SJCRH30 (cell line): ENCODE measurements at places on chromosomes 13 and 19. TPM values are rescaled to one million over a fixed set of nuclear protein-coding genes. Genes with fewer than 3 reads are reported as not detected.

GRCh38 chr19:55058781-55059610 is 4.0 kb downstream of the RDH13 start:
- H3K4me3 ChIP-seq, result no peak overlapping the region
- DNase-seq, result no peak
- H3K36me3 ChIP-seq, result peaks cover 38% of the 10 kb centered on the region
- no peak overlapping the region for H3K27ac ChIP-seq
- H3K27me3 ChIP-seq, result no peaks in the 10 kb centered on the region

The ZNF471 gene
- total RNA-seq, result 2.5 and 3.4 TPM in 2 replicates

DNA sequence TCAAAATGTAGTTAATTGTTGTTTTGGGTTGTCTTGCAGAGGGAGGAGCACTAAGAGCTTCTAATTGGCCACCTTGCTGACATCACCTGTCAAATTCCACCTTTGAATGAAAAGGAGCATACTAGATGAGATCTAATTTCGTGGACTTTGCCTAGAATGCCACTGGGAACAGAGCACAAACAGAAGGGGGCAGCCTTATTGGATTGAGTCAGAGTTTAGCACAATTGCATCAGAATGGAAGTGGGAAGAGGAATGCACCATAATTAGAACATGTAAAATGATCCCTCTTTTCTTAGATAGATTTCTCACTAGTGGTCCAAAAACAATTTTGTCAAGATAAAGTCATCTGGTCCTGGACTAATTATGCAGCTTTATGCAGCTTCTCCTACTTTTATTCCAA is 1552.2 kb downstream of the PCDH9 start:
- H3K4me3 ChIP-seq, result no peak overlapping the region
- no peak overlapping the region for H3K27ac ChIP-seq
- H3K36me3 ChIP-seq, result no peaks in the 10 kb centered on the region

GRCh38 chr13:113065406-113066141 is 40.0 kb upstream of the F7 start:
- DNase-seq, result no peak
- H3K27ac ChIP-seq, result no peak overlapping the region
- no peaks in the 10 kb centered on the region for H3K4me1 ChIP-seq
- H3K4me3 ChIP-seq, result no peak overlapping the region
- no peaks in the 10 kb centered on the region for H3K36me3 ChIP-seq

DNA sequence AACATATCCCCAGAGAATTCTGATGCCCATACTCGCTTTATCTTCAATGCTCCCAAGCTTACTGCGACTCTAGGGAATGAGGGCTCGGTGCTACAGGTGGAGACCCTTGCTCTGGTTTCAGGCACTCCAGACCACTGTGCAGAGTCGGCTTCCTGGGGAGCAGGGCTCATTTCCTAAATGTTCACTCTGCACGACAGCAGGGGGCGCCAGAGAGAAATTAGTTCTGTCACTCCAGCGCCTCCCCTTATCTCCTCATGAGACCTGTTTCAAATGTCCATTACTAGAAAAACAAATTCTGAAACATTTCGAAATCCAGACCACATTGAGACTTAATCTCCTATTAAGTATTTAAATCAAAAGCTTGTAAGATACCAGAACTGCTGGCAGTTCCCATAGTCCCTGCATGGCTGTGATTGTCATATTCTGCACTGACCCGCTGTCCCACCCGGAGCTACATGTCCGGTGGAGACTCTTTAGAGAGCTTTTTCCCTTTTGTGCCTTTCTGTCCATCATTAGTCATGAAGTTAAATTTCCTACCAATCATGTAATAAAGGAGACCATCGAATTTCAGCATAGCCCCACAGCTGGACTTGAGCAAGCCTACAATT is 22.4 kb downstream of the EPSTI1 start:
- H3K36me3 ChIP-seq, result no peaks in the 10 kb centered on the region
- H3K4me1 ChIP-seq, result peaks cover 4% of the 10 kb centered on the region
- H3K27ac ChIP-seq, result no peak overlapping the region

DNA sequence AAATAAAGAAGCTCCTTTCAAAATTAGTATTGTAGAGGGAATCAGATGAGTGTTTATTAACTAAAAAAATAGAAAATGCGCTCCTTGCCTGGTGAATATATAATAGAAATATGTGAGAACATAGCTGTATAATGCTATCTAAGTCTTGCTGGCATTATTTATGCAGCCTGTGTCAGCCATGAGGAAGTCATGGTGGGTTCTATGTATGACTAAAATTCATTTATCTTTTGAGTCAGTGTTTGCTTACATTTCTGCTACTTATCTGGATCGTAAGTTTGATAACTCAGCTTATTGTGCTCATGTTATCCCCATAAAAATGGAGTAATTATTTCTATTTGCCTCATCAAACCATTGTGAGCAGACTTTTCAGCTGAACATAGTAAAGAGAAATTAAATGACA is 449.3 kb downstream of the OXGR1 start:
- no peaks in the 10 kb centered on the region for H3K4me1 ChIP-seq
- H3K36me3 ChIP-seq, result no peaks in the 10 kb centered on the region
- DNase-seq, result no peak
- H3K27me3 ChIP-seq, result no peaks in the 10 kb centered on the region
- H3K27ac ChIP-seq, result no peak overlapping the region

GRCh38 chr13:94656766-94657165 is 55.1 kb downstream of the GPR180 start:
- H3K27me3 ChIP-seq, result no peaks in the 10 kb centered on the region; the same call in 1 of the 2 replicates
- no peak overlapping the region for H3K27ac ChIP-seq
- no peaks in the 10 kb centered on the region for H3K36me3 ChIP-seq
- H3K4me3 ChIP-seq, result no peak overlapping the region
- DNase-seq, result no peak

DNA sequence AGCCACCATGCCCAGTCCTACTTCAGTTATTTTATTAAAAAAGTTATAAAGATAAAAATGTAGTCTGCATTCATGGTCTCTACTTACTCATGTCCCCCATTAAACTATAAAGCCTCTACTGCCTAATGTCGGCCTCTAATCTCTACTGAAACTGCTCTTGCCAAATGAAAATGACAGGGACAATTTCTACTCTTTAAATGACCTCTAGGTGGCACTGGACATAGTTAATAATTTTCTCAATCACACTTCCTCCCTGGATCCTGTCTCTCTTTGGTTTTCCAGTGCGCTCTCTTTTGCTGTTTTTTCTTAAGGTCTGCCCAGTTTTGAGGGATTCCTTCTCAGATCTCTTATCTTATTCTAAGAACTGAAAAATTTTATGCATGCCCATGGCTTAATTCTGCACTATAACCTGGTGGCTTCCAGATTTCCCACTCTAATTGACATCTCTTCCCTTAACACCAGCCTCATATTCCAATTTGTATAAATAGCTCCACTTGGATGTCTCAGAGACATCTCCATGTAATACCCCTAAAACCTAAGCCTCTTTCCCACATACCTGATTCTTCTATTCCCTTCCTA is 54.3 kb downstream of the MTMR6 start:
- no peak overlapping the region for H3K4me3 ChIP-seq
- no peaks in the 10 kb centered on the region for H3K36me3 ChIP-seq
- DNase-seq, result peak; percentile 68

GRCh38 chr19:17303940-17304267 is 679 bp upstream of the ABHD8 start:
- H3K4me1 ChIP-seq, result peaks cover 13% of the 10 kb centered on the region; the same call in 1 of the 2 replicates
- H3K27ac ChIP-seq, result peak overlapping the region; percentile 83
- peak overlapping the region; percentile 83 for H3K4me3 ChIP-seq
- no peaks in the 10 kb centered on the region for H3K27me3 ChIP-seq
- no peaks in the 10 kb centered on the region; the same call in 1 of the 2 replicates for H3K36me3 ChIP-seq

GRCh38 chr19:2732157-2732725 is 7.6 kb downstream of the SLC39A3 start:
- no peak overlapping the region for H3K27ac ChIP-seq
- peaks cover 2% of the 10 kb centered on the region; the same call in 1 of the 2 replicates for H3K27me3 ChIP-seq
- peaks cover 8% of the 10 kb centered on the region for H3K36me3 ChIP-seq
- DNase-seq, result no peak

The IL4I1 gene
- total RNA-seq, result not detected in 2 replicates

DNA sequence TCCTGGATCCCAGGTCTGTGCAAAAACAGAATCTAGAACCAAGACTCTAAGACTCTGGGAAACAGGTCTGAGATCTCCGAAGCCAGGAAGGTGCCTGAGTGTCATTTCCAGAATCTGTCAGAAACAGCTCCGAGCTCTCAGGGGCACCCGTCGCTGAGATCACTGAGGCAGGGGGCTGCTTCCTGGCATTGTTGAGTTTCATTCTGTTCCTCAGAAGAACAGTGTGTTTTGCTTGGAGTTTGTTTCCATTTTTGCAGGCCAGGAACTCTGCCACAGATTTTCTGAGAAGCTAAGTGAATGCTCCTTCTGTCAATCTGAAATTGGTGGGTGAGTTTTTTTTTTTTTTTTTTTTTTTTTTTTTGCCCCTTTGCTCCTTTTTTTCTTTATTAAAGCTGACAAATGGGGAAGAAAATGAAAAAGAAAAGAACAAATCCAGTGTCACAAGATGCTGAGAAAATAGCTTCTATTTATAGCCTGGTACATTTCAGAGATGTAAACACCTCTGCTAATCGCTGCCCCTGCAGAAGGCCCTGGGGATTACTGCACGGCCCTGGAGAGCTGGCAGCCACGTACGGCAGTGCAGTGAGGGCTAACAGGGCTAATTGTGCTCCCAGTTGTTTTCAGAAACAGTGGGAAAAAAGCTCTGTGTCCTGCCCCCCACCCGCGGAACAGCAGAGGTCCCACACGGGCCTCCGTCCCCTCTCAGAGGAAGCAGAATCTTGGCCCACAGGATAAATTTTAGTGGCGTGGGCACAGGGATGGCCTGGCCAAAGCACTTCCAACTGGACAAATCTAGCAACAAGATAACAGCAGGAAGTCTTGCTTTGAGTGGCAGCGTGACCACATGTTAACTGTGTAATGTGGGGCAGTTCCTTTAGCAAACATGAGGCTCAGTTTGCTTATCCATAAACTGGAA is 237.6 kb upstream of the IRS2 start:
- peak overlapping the region; percentile 54; the same call in 1 of the 2 replicates for H3K27ac ChIP-seq
- DNase-seq, result peak; percentile 43
- no peaks in the 10 kb centered on the region for H3K27me3 ChIP-seq
- H3K36me3 ChIP-seq, result no peaks in the 10 kb centered on the region

The SELENOV gene
- 0.15 and 0.32 TPM in 2 replicates for total RNA-seq

- H3K27me3 ChIP-seq, result no peaks in the 10 kb centered on the region
- H3K27ac ChIP-seq, result no peak overlapping the region
Measured at GRCh38 chr19:11463391-11463790, 17.5 kb downstream of the ELAVL3 start.

The MBD3L3 gene
- not detected in 2 replicates for total RNA-seq

- H3K4me3 ChIP-seq, result no peak overlapping the region
- H3K27ac ChIP-seq, result no peak overlapping the region; the same call in 1 of the 2 replicates
- no peaks in the 10 kb centered on the region for H3K27me3 ChIP-seq
- H3K4me1 ChIP-seq, result peaks cover 8% of the 10 kb centered on the region
- peak; percentile 10 for DNase-seq
Measured at GRCh38 chr19:34269968-34270621, 15.7 kb downstream of the GARRE1 start.

GRCh38 chr19:52198678-52199077 is 8.8 kb downstream of the PPP2R1A start:
- H3K36me3 ChIP-seq, result peaks cover 86% of the 10 kb centered on the region
- no peaks in the 10 kb centered on the region for H3K4me1 ChIP-seq
- no peak overlapping the region for H3K4me3 ChIP-seq

DNA sequence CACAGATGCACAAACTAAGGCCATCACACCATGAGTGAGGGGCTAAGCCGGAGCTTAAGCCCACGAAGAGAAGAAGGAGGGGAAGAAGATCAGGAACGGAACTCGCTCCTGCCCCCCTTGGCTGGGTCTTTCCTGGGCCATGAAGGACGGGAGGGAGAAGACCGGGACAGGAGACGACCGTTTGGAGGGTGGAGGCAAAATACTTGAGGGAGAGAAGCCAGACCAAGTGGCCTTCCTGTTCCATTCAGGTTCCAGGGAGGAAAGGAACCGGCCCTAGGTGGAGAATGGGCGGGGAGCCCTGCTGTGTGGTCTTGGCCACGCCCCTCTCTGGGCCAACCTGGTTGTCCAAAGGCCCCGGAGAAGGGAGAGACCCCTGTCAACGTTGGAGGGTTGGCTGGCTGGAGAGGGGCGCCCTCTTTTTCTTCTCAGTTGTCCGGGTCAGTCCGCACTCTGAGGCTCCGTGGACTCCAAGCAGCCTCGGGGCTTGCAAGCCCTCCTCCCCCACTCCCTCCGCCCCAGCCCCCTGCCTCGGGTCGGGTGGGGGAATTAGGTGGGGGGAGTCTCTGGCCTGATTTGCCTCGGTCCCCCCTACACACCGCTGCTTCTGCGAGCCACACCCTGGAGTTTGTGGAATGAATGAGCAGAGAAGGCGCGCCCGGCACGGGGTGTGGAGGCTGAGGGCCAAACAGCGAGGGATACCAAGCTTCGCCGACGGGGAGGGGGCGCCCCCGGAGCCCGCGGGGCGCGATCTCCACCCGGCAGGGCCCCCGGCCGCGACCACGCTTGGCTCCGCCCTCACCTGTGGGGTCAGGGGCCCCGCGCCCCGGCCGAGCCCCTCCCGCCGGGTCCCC is 757 bp downstream of the FBN3 start:
- no peaks in the 10 kb centered on the region for H3K4me1 ChIP-seq
- H3K27me3 ChIP-seq, result peaks cover 25% of the 10 kb centered on the region
- H3K4me3 ChIP-seq, result no peak overlapping the region
- no peak for DNase-seq
- H3K27ac ChIP-seq, result no peak overlapping the region
- no peaks in the 10 kb centered on the region for H3K36me3 ChIP-seq

The OPA3 gene
- total RNA-seq, result 8.6 and 9.9 TPM in 2 replicates

The CFD gene
- total RNA-seq, result 0.08 and 0.18 TPM in 2 replicates

The CBARP gene
- 1.2 and 1.9 TPM in 2 replicates for total RNA-seq

GRCh38 chr13:59337070-59337469 is 826.7 kb downstream of the DIAPH3 start:
- peak; percentile 24 for DNase-seq
- H3K36me3 ChIP-seq, result no peaks in the 10 kb centered on the region
- no peaks in the 10 kb centered on the region for H3K4me1 ChIP-seq
- no peaks in the 10 kb centered on the region for H3K27me3 ChIP-seq
- H3K27ac ChIP-seq, result no peak overlapping the region
- no peak overlapping the region for H3K4me3 ChIP-seq

DNA sequence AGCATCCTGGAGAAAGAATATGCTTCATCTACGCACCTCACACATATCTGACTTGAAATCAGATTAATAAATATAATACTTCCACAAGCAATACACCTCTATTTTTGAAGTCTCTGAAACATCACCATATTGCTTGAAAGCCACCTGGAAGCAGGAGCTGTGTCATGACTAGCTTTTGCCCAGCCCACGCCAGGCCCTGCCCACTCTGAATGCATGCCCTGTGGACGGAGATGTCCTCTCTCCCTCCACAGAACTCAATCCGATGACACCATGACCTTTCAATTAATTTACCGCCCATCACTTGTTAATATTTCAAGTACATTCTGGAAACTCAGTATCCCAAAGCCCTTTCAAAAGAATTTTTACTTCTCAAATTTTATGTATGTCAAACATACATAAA is 108.0 kb downstream of the TBC1D4 start:
- no peaks in the 10 kb centered on the region for H3K27me3 ChIP-seq
- no peak overlapping the region for H3K4me3 ChIP-seq
- no peak for DNase-seq
- no peaks in the 10 kb centered on the region for H3K36me3 ChIP-seq

The NECTIN2 gene
- 46.0 and 50.2 TPM in 2 replicates for total RNA-seq

GRCh38 chr13:79458436-79458835 is 22.5 kb upstream of the NDFIP2 start:
- H3K36me3 ChIP-seq, result no peaks in the 10 kb centered on the region
- H3K27ac ChIP-seq, result no peak overlapping the region
- H3K27me3 ChIP-seq, result no peaks in the 10 kb centered on the region

GRCh38 chr13:49021953-49022352 is 46.2 kb downstream of the FNDC3A start:
- no peaks in the 10 kb centered on the region for H3K4me1 ChIP-seq
- DNase-seq, result no peak
- no peak overlapping the region for H3K4me3 ChIP-seq
